ENCODE measurements at places on chromosomes 5 and 9. TPM values are rescaled to one million over a fixed set of nuclear protein-coding genes. Genes with fewer than 3 reads are reported as not detected.

DNA sequence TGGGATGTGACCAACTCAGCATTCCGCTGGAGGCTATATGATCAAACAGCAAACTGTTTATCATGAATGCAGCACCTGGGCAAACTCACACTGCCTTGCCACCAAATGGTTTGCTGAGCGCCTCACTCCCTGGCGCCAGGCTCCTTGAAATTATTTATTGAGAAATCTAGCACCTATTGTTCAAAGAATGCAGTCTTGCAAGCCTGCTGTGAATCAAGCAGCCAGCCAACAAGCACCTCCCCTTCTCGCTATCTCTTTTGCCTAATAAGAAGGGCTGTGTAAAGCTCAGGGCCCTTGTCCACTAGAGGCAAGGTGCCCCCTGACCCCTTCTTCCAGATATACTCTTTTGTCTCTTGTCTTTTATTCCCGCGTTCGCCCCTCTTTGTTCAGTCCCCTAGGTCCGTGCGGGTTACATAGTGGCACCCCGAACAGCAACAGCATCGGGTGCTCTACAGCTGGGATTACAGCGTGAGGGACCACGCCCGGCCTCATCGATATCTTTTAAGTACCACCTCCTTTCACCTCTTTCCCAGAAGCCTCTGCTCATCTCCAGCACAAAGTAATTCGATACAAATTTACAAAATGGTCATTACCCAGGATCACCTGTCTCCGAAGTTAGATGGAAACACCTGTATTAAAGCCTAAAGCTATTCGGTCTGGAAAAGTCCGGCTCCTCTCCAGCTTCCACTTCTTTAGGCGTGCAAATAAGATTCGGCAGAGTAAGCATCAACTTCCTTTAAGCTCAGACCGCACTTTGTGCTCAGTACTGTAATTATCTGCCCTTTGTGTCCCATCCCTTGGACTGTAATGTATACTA lies 896 bp downstream of the RIGI start:
- H3K27me3 ChIP-seq, result no peaks in the 10 kb centered on the region
- H3K4me1 ChIP-seq, result peaks cover 3% of the 10 kb centered on the region
- peak overlapping the region; percentile 96 for H3K4me3 ChIP-seq
- H3K27ac ChIP-seq, result no peak overlapping the region
- H3K36me3 ChIP-seq, result no peaks in the 10 kb centered on the region

DNA sequence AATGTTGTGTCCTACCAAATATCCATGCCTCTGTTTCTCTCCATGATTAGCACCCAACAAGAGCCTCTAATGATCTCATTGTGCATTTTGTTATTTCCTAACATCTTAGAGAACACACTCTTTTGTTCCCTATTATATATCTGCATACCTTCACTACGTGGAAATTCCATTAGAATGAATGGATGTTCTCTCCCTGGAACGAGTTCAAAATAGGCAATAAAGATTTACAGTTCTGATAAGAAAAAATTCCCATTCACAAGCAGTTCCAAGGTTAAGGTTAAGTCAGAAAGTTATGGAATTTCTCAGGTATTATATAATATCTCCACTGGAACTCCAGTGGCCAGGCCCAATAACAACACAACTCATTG lies 83.7 kb downstream of the TRPM6 start:
- H3K4me1 ChIP-seq, result no peaks in the 10 kb centered on the region
- H3K4me3 ChIP-seq, result no peak overlapping the region
- no peaks in the 10 kb centered on the region for H3K36me3 ChIP-seq
- DNase-seq, result no peak
- no peak overlapping the region for H3K27ac ChIP-seq

Gene CDC26
- total RNA-seq, result 28.5 TPM

Gene WNK2
- 4.8 TPM for total RNA-seq

All from kidney (tissue), 22 donors.